ENCODE measurements at places on chromosomes 7 and 10.

DNA sequence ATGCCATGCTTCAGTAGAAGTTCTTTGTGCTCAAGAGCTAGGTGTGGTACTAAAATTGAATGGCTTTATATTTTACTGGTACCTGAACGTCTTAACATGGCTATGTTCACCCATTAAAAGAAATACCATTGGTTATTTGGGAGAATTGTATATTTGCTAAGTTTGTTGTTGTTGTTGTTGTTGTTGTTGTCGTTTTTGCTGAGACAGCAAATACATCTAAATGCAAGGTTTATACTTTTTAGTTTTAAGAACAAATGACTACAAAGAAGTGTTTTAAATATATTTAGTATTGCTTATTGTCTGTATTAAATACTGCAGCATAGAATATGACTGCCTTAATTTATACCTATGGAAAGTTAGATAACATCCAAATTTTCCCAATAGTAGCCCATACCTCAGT, 66.9 kb downstream of the HECW1 start:
- H3K36me3 ChIP-seq: no peaks in the 10 kb centered on the region
- H3K4me1 ChIP-seq: no peaks in the 10 kb centered on the region
- H3K27ac ChIP-seq: no peak overlapping the region
- H3K27me3 ChIP-seq: no peaks in the 10 kb centered on the region

GRCh38 chr7:104453190-104453589, 124.8 kb downstream of the LHFPL3 start:
- no peaks in the 10 kb centered on the region for H3K27me3 ChIP-seq
- no peaks in the 10 kb centered on the region for H3K4me1 ChIP-seq
- no peaks in the 10 kb centered on the region for H3K36me3 ChIP-seq
- H3K4me3 ChIP-seq: no peak overlapping the region

- no peaks in the 10 kb centered on the region for H3K4me1 ChIP-seq
- peak overlapping the region; percentile 52 for H3K27ac ChIP-seq
- H3K36me3 ChIP-seq: peaks cover 3% of the 10 kb centered on the region
- peak overlapping the region; percentile 56 for H3K4me3 ChIP-seq
- DNase-seq: peak; percentile 18
Observed at GRCh38 chr7:73308074-73308664, 457 bp downstream of the NSUN5 start.

GRCh38 chr10:114024876-114025610, 18.6 kb upstream of the ADRB1 start:
- H3K27me3 ChIP-seq: no peaks in the 10 kb centered on the region
- H3K4me1 ChIP-seq: no peaks in the 10 kb centered on the region
- no peak overlapping the region for H3K27ac ChIP-seq
- no peaks in the 10 kb centered on the region for H3K36me3 ChIP-seq
- peak; percentile 20 for DNase-seq
- no peak overlapping the region for H3K4me3 ChIP-seq

- no peaks in the 10 kb centered on the region for H3K27me3 ChIP-seq
- H3K36me3 ChIP-seq: no peaks in the 10 kb centered on the region
- no peak for DNase-seq
- H3K27ac ChIP-seq: no peak overlapping the region
- peaks cover 9% of the 10 kb centered on the region for H3K4me1 ChIP-seq
Observed at GRCh38 chr7:42193471-42194129, 43.4 kb downstream of the GLI3 start.

DNA sequence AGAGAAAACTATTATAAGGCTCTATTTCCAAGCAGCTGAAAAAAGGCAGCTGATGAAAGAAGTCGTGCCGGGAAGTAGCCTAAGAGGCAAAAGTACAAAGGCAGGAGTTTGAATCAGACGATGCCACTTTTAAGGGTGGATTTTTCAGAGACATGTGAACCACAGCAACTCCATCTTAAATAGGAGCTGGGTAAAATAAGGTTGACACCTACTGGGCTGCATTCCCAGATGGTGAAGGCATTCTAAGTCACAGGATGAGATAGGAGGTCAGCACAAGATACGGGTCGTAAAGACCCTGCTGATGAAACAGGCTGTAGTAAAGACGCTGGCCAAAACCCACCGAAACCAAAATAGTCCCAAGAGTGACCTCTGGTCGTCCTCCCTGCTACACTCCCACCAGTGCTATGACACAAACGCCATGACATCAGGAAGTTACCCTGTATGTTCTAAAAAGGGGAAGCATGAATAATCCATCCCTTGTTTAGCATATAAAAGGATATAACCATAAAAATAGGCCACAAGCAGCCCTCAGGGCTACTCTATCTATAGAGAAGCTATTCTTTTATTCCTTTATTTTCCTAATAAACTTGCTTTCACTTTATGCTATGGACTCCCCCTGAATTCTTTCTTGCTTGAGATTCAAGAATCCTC, 45.5 kb upstream of the PRSS1 start:
- no peak for DNase-seq
- no peak overlapping the region for H3K4me3 ChIP-seq
- no peaks in the 10 kb centered on the region for H3K27me3 ChIP-seq

Data from small intestine (tissue), 16 donors.